Activated naive CD4-positive, alpha-beta T cell treated with Interleukin-2 at 50 U/mL for 16 hours (primary cell): ENCODE measurements at places on chromosomes 11 and 22.

DNA sequence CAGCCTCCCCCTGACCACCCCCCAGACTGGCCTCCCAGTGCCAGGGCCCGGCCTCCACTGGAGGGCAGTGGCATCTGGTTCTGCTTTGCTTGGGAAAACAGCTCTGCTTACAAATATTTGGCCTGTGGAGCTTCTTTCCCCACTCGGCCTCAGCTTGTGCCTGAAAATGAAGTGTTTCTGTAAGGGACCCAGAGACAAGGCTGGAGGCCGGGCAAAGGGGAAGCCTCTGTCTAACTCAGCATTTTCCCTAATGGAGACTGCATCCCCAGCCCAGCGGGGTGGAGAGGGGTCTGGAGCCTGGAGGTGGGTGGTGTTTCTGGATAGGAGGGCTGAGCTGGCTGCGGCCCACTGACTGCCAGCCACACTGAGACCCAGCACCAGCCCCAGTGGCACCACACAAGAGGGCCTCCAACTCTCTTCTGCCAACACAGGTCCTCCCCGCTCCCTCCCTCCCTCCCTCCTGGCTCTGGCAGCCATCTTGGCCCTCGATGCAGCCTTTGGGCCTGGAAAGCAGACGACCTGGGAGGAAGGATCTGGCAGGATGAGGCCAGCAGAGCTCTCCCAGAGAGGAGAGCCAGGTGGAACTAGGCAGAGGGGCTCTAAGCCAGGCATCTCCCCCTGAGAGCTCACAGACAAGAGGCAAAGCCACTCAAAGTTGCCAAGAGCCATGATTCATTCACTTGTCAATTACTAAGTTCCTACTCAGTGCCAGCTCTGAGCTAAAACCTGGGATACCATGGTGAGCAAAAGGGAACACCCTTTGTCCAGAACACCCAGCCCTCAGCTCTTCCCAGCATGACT is 77.1 kb upstream of the CD82 start:
- DNase-seq, result no peak

DNA sequence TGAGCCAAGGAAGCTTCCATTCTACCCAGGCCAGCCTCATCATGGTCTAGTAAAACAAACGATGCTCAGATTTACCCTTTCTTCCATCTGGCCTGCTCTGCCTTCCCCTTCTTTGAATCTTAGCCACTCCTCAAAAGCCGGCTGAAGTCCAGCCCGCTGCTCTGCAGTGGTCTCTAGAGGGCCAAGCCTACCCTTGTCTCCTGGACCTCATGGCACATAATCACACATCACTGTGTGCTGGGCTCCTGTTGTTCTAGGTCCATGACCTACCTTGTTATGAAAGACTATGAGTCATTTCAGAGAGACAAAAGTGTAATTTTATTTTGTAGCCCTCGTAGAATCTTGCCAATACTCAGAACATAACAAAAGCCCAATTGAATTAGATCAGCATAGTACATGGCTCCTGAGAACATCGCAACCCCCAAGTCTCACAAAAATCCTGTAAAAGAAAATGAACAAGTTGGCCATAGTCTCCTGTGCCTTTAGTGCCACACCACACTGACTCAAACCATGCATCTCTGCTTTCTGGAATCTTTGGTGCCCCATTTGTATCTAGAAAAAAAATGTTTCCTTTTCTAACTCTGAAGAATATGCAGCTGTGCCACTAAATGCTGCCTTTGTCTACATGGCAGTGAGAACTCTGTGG is 192.7 kb downstream of the OPCML start:
- DNase-seq, result no peak

- DNase-seq, result no peak
Measured at GRCh38 chr11:121696177-121696871, 243.6 kb upstream of the SORL1-AS1 start.

DNA sequence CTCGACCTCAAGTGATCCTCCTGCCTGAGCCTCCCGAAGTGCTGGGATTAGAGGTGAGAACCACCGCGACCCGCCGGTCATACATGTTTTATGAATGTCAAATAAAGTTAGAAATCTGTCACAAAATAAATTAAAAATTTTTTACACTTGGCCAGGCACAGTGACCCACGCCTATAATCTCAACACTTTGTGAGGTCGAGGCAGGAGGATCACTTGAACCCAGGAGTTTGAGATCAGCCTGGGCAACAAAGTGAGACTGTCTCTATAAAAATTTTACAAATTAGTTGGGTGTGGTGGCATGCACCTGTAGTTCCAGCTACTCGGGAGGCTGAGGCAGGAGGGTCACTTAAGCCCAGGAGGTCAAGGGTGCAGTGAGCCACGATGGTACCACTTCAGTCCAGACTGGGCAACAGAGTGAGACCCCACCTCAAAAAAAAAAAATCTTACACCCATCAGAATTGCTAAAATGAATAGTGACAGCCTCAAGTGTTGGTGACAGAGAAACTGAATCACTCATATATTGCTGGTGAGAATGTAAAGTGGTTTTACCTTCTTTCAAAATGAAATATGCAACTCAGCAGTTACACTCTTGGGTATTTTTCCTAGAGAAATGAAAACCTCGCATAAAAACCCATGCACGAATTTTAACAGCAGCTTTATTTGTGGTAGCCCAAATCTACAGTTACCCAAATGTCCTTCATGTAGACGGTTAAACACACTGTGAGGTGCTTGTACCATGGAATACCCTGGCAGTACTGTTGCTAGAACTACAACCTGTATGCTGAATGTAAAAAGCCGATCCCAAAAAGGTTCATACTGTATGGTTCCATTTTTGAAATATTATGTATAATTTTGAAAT is 55.4 kb downstream of the MED15 start:
- no peak for DNase-seq

DNA sequence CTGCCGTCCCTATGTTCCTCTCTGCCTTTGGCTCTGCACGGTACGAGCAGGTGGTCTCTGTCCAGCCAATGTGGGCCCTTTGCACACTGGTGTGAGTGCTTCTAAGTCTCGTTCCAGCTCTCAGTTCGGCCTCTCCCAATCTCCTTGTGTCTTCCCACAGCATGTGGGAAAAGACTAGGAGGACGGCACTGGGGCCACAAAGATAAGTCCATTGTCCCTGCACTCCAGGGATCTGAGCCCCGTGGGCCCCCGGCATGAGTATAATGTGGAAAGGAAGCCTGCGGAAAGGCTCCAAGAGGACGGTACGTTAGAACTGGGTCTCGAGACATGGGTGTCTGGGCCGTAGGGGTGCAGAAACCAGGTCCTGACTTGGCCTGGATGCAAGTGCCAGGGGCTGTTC is 16.4 kb downstream of the MYEOV start:
- no peak for DNase-seq

DNA sequence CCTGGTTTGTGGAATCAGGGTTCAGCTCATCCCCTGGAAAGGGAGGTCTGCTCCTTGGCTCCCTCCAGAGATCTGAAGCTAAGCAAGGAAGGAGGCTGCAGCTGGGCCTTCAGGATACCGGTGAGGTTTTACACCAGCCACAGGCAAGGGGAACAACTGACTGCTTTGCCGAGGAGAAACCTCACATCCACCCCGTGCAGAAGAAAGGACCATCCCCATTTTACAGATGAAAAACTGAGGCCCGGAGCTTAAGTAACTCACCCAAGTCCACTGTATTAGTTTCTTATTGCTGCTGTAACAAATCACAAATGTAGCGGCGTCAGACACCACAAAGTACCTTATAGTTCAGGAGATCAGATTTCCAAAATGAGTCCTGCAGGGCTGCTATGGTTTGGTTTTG is 173.7 kb downstream of the MN1 start:
- no peak for DNase-seq

DNA sequence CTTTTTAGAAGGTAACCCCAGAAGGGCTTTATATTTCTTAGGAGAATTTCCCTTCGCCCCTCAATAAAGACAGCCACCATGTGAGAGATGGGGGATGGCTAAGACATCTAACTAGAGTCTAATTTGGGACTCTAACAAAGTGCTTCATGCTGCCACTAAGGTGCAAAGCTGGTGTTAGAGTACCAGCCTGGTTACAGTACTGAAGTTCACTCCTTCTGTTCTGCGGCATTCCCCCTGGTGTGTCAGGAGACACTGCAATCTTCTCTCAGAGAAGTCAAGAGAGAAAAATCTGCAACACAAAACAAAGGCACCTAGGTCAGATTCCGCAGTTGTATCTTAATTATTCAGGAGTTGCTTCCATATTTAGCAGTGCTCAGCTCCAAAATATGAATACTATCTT is 603.0 kb upstream of the CADM1 start:
- DNase-seq, result no peak

- no peak for DNase-seq
Measured at GRCh38 chr11:62132689-62133293, 9.0 kb downstream of the INCENP start.

DNA sequence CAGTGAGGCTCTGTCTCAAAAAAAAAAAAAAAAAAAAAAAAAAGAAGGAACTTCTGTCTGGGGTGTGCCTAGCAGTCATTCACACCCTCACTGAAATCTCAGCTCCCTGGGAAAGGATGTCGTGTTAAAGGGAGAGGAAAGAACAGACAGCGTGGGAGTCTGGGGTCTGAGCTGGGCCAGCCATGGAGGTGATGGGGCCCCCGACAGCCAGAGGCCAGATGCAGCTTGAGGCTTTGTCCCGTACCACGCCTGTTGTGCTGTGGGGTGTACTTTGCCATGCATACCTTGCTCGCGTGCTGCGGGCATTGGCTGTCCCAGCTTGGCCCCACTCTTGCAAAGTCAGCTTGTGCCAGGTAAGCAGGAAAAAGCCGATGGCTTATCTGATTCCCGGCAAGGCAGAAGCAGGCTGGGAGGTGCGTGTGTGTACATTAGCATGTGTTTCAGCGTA is 4.6 kb downstream of the SYT12 start:
- DNase-seq, result no peak

- DNase-seq, result no peak
Measured at GRCh38 chr11:5514841-5515240, 1.7 kb downstream of the UBQLNL start.
